ENCODE measurements at places on chromosomes 2 and 18.

- no peak for DNase-seq
These were observed 78.5 kb downstream of the TANC1 start for GRCh38 chr2:159046966-159047365.

GRCh38 chr18:59640721-59641120, 56.5 kb downstream of the CCBE1 start:
- no peak for DNase-seq

GRCh38 chr2:97759727-97760407, 46.5 kb downstream of the ZAP70 start:
- no peak for DNase-seq

- DNase-seq: no peak
These were observed 11.7 kb upstream of the PDE11A start for GRCh38 chr2:178084273-178084672.

All from NCI-H187 treated with DMSO at 0.1 percent for 48 hours (cell line).